Airway epithelial cell (primary cell): ENCODE measurements at places on chromosomes 11 and 22. TPM values are rescaled to one million over a fixed set of nuclear protein-coding genes. Genes with fewer than 3 reads are reported as not detected.

PARVG gene
- not detected in 2 replicates for total RNA-seq

CARNS1 gene
- total RNA-seq: 0.07 TPM in 1 of 2 replicates, not detected in the other

E2F8 gene
- total RNA-seq: 2.1 and 3.2 TPM in 2 replicates

PYGM gene
- total RNA-seq: 0.14 and 0.79 TPM in 2 replicates

MUC2 gene
- not detected in 2 replicates for total RNA-seq

TUT1 gene
- 10.3 and 12.6 TPM in 2 replicates for total RNA-seq

PLEKHB1 gene
- total RNA-seq: not detected in 2 replicates

TTC36 gene
- total RNA-seq: 0.71 and 3.3 TPM in 2 replicates
